Jurkat, Clone E6-1 (cell line): ENCODE measurements at places on chromosomes 2 and 18.

DNA sequence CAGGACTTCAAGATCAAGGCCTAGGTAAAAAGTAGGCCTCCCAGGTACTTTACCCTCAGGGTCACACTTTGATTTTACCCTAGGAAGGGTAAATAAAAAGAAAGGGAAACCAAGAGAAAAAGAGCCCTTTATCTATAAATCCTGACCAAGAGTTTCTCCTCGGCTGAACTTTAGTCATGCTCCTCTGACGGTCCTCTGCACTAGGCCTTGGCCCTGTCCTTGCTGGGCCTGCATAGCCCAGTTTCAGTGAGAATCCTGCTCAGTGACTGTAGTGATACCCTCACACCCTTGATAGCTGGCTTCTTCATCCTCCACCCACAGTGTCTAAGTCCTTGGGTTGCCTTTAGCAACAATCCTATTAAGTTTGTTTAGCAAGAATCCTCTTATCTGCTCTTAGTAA, 20.5 kb upstream of the ITSN2 start:
- DNase-seq = no peak

- no peak for DNase-seq
These were observed 175.6 kb downstream of the FMNL2 start for GRCh38 chr2:152510621-152511020.

DNA sequence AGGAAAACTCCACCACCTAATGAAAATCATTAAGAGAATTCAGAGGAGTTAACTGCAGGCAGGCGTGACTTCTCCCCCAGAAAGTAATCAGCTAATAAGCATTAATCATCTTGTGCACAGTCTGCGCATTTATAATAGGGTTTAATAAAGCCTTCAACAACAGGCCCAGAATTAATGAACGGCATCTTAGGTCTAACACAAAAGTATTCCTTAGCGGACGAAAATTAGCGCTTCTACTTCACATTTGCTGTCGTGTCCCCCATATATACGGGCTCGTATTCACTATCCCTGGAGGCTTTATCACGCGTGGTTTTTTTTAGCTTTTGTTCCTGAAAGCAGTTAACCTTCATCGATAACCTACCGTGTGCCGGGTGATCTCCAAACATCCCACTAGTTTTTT, 1.8 kb downstream of the ATP8B1 start:
- DNase-seq = no peak

DNA sequence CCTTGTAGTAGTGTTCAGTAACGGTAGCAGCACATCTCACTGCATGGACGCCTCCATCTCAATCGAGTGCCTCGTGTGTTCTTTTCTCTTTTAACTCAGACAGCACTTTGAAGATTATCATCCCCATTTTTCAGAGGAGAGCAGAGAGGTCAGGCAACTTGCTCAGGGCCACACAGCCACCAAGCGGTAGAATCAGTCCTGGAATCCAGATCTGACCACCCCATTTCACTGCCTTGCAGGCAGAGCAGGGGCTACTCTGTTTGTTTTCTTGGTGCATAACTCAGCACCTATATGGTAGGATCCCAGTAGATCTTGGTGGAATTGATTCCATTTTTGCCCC, 129.5 kb downstream of the SMAD7 start:
- DNase-seq = no peak

DNA sequence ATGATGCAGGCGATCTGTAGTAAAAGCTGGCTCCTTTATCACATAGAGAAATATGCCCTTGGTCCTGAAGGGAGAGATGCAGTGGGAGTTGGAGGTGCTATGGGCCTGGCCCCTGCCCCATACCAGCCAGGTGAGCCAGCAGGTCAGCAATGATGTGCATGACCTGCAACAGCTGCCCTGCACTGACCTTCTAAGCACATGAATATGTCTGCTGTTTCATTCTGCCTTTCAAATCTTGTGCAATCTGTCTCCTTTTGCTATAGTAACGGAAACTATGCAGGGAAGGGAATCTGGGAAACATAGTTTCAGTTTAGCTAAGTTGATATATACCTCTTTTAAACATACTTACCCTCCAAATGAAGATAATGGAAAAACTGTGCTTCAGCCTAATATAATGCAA, 235.2 kb downstream of the TDRD15 start:
- no peak for DNase-seq

DNA sequence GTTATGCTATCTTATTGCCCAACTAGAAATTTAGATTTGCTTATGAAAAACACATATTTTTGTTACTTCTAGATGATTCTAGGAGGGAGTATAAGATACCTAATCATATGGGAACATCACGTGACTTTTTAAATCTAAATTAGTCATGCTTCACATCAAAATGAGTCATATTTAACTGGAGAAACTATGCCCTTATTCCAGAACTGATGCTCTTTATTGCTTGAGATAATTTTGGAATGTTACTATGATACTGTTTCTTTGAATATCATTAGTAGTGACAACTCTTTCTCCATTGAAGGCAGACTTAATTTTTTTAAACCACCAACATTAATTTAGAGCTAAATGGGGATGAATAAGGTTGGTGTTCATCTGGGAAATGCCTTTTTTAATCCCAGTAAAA, 19.9 kb upstream of the ELAC1 start:
- no peak for DNase-seq

- no peak for DNase-seq
These were observed 15.9 kb upstream of the CCDC85A start for GRCh38 chr2:56167616-56168562.

- DNase-seq = no peak
These were observed at the start of gene LBX2 for GRCh38 chr2:74499267-74499939. Gene LBX2 (minus strand): TSS chr2:74499603. CDS start chr2:74499537, 66 bp downstream.

GRCh38 chr2:239112127-239112774, 264.4 kb downstream of the TWIST2 start:
- no peak for DNase-seq

DNA sequence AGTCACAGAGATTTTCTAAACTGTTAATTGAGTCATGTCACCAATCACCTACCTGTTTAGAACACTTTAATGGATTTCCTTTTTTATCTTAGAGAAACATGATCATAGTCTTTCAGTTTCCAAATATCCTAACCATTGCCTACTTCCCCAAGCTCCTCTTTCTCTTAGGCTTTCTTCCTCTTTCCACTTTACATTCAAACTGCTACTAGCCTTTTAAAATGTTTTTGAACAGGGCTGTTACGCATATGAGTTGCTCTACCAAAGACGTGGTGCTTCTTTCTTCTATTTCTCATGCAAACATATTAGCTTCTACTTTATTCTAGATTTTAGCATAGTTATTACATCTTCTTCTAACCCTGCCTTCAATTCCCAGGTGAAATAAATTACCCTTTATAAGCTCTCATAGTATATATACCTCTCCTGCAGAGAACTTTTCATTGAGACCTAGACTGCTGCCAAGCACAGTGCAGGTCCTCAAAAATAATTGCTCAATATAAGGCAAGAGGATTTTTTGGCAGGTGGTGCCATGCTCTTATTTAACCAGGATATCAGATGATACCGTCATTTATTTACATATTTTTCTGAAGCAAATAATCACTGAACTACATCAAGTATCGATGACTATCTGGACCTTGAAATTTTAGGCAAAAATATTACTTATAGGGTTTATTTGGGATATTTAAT, 937.1 kb downstream of the TSN start:
- DNase-seq = no peak

DNA sequence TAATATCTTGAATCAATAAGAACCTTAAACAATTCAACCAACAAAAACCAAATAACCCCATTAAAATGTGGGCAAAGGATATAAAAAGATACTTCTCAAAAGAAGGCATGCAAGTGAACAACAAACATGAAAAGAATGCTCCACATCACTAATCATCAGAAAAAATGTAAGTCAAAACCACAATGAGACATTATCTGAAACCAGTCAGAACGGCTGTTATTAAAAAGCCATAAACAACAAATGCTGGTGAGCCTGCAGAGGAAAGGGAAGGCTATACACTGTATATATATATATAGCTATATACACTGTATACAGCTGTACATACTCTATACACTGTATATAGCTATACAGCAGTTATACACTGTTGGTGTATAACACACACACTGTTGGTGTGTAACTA, 47.8 kb upstream of the GALNT13 start:
- no peak for DNase-seq

DNA sequence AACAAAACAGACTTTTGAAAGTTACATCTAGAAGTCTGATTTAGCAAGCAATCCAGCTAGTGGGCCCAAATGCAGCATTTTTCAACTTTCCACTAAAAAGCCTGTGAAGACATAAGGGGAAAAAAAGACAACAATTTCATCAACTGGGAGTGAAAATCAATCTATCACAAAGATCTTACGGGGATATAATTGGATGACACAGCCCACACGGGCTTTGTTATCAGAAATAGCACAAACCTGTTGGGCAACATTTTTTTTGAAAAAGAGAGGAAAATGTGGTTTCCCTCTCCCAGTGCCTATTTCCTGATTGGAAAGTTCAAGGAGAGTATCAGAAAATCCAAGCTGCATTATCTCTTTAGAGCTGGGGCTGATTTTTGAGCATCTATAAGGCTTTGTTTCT, 132.7 kb downstream of the EVA1A start:
- no peak for DNase-seq

DNA sequence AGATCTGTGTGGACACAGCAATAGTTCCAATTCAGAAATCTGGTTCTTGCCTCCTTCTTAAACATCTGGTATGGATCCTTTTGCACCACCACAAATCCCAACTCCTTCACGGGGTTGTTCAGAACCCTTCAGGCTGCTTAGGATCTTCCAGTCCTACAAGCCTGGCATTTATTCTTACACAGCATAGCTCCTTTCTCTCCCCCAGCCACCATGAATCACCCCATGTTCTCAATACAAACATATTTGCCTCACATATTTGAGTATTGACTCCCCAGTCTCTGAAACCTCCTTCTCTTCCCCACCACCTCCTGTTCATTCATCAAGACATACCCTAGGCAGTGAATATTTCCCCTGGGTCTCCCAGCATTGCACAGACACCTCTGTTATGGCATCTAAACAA, 155.2 kb downstream of the ALK start:
- no peak for DNase-seq

- DNase-seq = no peak
These were observed 53.8 kb upstream of the TMEM87B start for GRCh38 chr2:112001136-112001715.

DNA sequence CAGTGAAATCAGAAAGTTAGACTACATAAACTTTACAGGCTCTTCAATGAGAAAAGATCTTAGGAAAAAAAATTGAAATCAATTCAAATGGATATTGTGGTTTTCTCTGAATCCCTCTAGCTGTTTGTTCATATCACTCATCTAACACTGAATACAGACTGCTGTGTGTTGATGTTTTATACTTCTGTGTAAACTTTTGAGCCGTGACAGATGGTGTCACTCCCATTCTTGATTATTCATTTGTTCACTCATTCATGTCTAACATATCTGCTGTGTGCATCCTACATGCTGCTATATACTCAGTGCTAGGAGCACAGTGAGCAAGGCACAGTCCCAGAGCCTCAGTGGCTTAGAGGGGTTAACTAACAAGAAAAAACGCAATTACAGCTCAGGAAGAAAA, 12.6 kb downstream of the KLHL23 start:
- no peak for DNase-seq

GRCh38 chr2:10254373-10255188, 48.1 kb upstream of the HPCAL1 start:
- DNase-seq = no peak
